HCEC 1CT (cell line): ENCODE measurements at places on chromosomes 13 and 19.

- DNase-seq = no peak
Measured at GRCh38 chr13:60433505-60433904, 36.5 kb downstream of the TDRD3 start.

GRCh38 chr19:9250630-9251029, at the start of gene OR7E24:
OR7E24 (plus strand) TSS chr19:9250930; CDS start chr19:9251044, 114 bp downstream.
- no peak for DNase-seq

DNA sequence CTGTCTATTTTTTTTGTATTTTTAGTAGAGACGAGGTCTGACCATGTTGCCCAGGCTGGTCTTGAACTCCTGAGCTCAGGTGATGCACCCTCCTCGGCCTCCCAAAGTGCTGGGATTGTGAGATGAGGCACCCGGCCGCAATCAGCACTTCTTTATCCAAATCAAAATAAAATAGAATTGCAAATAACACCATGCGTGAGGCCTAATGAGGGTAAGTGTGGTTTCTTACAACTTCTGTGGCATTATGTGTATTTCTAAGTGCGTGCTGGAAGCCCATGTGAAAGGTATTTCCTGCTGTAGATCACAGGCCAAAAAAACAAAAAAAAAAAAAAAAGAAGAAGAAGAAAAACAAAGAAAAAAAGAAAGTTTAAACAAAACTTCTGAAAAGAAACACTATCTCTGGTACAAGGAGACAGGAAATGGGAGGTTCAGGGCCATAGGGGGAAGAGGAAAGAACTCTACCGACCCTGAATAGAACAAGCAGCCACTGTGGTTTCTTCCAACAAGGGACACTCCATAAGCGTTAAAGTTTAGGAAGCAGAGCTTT, 3.0 kb upstream of the GRAMD1A start:
- DNase-seq = no peak

GRCh38 chr13:94586371-94586770, 9.6 kb downstream of the TGDS start:
- no peak for DNase-seq

GRCh38 chr13:22736084-22736767, 444.6 kb upstream of the SGCG start:
- no peak for DNase-seq

- DNase-seq = peak; percentile 42
Measured at GRCh38 chr13:100887729-100888151, 213.1 kb upstream of the TMTC4 start.

GRCh38 chr13:44434766-44435141, 61.1 kb downstream of the SERP2 start:
- no peak for DNase-seq

- DNase-seq = no peak
Measured at GRCh38 chr13:28630869-28631268, 28.1 kb upstream of the POMP start.

DNA sequence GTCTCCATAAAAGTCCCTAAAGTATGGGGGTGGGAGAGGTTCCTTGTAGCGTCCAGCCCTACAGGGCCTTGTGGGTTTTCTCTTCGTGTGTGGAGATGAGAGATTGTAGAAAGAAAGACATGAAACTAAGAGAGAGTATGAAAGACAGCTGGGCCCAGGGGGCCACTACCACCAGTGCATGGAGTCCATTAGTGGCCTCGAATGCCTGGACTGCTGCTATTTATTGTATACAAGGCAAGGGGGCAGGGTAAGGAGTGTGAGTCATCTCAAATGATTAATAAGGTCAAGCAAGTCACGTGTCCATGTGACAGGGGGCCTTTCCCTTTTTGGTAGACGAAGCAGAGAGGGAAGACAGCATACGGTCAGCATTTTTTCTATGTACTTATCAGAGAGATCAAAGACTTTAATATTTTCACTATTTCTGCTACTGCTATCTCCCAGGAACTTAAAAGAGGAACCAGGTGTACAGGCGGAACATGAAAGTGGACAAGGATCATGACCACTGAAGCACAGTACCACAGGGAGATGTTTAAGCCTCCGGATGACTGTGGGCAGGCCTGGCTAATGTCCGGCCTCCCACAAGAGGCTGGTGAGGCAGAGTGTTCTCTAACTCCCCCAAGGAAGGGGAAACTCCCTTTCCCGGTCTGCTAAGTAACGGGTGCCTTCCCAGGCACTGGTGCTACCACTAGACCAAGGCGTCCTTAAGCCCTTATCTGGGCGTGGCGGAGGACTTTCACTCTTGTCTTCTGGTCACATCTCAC, 25.5 kb downstream of the FGF21 start:
- peak; percentile 56 for DNase-seq

DNA sequence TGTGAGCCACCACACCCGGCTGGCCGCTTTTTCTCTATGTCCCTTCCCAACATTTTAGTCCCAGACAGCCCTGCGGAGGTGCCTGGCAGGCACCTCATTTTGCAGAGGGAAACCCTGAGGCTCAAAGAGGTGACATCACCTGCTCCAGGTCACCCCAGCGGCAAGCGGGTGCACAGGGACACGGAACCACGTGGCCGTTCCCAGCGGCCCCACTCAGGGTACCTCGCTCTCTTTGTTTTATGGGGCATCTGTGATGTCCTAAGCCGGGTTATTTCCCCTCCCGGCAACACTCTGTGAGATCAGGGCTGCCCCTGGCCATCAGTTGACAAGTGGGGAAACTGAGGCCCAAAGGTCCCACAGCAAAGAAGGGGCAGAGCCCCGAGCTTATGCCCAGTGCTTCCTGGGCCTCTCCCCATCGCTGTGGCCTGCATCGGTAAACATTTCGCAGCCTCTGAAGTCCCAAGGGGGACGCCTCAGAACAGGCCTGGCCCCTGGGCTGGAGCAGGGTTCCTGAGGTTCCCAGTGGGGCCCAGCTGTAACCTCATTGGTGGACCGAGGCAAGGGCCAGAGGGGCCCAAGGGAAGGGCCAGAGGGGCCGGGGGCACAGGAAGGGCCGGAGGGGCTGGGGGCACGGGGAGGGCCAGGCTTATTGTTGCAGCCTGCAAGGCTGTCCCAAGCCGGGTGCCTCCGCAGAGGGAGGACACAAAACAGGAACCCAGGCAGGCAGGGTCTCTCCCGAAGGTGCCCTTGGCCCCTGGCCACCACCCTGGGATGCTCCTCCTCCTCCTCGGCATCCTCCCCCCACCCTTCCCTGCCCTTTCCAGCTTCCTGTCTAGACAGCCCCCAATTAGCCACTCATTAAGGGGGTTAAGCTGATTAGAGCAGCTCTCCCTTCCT, 39.0 kb downstream of the SMIM24 start:
- no peak for DNase-seq

GRCh38 chr13:83829810-83830209, 52.5 kb downstream of the SLITRK1 start:
- no peak for DNase-seq

GRCh38 chr13:83286737-83287136, 595.5 kb downstream of the SLITRK1 start:
- peak; percentile 81 for DNase-seq

DNA sequence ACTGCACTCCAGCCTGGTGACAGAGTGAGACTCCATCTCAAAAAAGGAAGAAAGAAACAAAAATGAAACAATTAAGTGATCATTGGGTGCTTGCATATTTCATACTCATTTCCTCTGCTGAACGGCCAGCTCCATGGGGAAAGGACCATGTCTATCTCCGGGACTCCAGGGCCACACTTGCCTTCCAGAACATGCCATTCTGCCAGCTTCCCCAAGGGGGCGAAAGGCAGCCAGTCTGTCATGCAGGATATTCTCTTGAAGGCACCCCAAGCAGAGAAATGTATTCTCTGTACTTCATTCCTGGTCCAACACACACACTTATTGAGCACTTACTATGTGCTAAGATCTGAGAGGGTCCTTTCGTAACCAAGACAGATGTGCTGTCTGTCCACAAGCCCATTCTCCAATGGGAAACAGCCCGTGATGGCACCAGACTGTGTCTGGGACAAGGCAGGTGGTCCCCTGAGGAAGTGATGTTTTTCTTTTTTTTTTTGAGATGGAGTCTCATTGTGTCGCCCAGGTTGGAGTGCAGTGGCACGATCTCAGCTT, 10.2 kb upstream of the CARM1 start:
- peak; percentile 31 for DNase-seq

GRCh38 chr19:3224346-3225168, at the start of gene CELF5:
CELF5 (plus strand) TSS chr19:3224661; CDS start chr19:3224740, 79 bp downstream.
- DNase-seq = no peak

- no peak for DNase-seq
Measured at GRCh38 chr19:18283338-18283737, 1.9 kb upstream of the JUND start.

- no peak for DNase-seq
Measured at GRCh38 chr13:77298426-77298825, 28.5 kb downstream of the MYCBP2 start.

DNA sequence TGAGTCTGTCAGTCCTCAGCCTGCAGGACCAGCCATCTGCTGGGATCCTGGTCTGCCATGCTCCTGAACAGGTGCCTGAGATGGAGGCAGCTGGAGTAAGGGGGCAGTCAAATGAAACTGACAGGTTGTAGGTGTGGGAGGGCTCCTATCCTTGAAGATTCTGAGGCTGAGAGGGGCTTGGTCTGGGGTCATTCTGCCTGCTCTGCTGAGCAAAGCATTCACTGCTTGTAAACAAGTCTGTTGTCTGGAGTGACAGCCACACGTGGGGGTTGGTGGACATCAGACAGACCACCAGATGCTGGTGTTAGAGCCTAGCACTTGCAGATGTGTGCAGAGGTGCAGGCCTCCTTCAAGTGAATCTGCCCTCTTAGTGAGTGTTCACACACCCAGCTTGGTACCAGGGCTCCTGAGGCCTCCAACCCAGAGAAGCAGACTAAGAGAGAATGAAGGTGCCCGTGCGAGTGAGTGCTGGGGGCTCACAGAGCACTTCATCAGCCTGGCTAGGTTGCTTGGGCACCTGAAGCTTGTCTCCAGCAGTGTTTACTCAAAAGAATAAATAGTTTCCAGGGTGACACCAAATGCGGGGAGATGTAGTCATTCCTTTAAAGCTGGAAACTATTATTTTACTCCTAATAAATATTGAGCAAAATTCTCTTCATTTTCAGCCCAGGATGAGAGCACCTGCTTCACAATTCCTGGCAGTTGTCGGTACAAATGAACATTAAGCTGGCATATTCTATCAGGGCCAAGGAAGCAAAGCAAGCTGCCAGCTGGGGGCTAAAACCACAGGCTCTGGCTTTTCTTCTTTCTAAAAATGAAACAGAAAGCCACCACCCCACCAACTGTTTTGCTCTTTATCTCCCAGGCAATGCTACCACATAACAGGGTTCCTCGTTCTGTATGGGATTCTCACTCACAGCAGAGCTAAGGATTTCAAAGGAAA, 82.3 kb downstream of the RNASEH2B start:
- no peak for DNase-seq

DNA sequence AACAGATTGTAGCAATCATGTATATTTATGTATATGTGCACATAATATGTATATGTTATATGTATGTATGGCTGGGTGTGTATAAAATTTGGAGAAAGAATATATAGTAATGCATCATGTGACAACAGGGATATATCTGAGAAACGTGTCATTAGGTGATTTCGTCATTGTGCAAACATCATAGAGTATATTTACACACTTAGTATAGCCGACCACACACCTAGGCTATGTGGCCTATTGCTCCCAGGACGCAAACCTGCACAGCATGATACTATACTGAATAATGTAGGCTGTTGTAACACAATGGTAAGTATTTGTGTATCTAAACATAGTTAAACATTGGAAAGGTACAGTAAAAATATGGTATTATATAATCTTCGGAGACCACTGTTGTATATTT, 43.8 kb downstream of the ESD start:
- DNase-seq = no peak

DNA sequence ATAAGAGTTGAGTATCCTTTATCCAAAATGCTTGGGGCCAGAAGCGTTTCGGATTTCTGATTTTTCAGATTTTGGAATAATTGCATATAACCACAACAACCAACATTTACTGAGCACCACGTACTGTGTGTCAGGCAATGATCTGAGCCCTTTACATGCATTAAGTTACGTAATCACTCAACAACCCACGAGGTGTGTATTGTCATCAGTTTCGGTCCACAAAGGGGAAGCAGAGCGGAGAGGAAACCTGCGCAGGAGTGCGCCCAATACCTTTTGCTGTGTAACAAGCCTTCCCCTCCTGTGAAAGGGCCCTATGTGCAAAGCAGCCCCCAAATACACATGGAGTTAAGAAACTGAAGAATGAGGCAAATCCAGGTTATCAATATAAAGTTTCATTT, 20.7 kb upstream of the NLRP12 start:
- DNase-seq = no peak

DNA sequence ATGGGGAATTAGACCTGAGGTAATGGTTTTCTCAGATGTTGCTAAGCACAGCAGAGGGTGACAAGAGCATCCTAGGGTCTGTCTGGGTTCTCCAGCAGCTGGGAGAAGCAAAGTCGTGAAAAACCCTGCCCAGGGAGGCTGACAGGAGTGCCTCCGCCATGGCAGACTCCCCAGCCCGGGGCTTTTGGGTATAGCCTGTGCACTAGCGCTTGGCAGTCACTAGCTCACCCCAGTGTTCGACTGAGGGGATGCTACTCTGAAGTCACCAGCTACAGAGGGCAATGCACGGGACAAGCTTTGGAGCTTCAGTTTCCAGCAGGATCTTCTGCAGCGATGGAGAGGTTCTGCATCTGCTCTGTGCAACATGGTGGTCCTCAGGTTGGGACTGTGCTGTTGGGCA, 87.5 kb downstream of the ING1 start:
- DNase-seq = no peak

- DNase-seq = peak; percentile 64
Measured at GRCh38 chr19:55383279-55384130, 587 bp downstream of the TMEM238 start.

- no peak for DNase-seq
Measured at GRCh38 chr13:105200181-105200580, 1335.3 kb downstream of the EFNB2 start.

- DNase-seq = no peak
Measured at GRCh38 chr19:38695317-38695683, 47.9 kb downstream of the ACTN4 start.

GRCh38 chr13:107900775-107901174, 314.6 kb downstream of the LIG4 start:
- peak; percentile 87 for DNase-seq

- DNase-seq = no peak
Measured at GRCh38 chr13:104625201-104625600, 1559.0 kb upstream of the SLC10A2 start.

DNA sequence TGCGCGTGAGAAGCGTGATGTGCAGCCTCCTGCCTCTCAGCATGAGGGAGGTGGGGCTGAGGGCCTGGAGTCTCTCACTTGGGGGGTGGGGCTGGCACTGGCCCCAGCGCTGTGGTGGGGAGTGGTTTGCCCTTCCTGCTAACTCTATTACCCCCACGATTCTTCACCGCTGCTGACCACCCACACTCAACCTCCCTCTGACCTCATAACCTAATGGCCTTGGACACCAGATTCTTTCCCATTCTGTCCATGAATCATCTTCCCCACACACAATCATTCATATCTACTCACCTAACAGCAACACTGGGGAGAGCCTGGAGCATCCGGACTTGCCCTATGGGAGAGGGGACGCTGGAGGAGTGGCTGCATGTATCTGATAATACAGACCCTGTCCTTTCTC, 8.7 kb downstream of the CD177 start:
- peak; percentile 74 for DNase-seq

GRCh38 chr19:32878988-32879387, 9.4 kb upstream of the SLC7A9 start:
- DNase-seq = no peak
